ENCODE measurements at places on chromosomes 5 and 9.

DNA sequence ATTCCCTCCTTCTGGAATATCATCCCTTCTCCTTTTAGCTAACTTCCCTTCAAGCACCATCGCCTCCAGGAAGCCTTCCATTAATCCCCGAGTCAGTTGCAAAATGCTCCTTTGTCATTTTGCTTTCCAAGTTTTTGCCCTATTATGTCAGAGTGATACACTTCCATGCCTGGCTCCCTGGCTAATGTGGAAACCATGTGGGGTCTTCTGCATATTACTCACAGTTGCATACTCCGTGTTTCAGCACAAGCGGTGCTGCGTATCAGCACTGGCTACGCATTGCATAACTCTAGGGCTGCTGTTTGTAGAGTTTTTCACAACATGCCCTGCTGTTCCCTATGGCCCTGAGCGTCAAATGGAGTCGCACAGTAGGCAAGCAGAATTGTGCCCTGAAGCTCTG is 1.9 kb downstream of the TEX53 start:
- no peak for DNase-seq

GRCh38 chr9:105057551-105057950 is 129.6 kb upstream of the ABCA1 start:
- DNase-seq = no peak

DNA sequence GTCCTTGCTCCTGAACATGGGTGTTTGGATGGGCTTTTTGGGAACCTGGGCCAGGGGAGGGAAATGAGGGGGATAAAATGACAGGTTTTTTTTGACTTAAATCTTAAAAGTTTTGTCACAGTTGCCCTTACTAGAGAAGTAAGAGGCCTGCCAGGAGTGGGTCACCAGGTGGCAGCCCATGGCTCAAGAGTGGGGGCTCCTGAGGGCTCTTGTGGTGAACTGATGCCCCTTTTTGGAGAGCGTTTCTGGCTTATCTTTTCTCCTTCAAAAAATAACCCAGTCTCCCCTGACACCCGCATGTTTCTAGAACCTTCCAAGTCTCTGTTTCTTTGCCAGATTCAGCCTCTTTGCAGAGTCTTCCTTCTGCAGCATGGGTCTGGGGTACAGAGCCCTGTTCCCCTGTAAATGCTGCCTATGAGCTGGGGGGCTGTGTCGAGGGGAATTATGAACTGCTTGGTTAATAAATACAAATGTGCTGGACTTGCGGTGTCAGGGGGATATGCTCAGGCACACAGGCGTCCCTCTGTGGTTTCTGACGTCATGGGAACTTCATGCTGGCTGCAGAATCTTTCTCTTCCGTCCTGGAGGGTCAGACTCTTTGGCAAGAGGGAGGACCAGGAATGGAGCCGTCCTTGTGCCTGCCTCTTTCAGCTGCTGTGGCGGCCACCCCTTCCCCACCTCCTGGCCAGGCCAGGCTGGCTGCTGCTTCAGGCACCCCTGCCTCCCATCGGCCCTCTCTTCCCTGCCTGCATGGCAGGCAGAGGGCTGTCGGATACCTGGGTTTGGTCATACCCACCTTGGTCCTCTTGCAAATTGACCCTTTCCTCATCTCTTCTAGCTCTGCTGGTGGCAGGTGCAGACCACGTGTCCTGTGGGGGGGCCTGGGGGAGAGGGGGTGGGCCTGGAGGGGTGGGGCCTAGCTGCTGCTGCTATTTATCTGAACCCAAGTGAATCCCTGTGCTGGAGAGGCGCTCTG is 30.1 kb downstream of the PTPA start:
- no peak for DNase-seq

DNA sequence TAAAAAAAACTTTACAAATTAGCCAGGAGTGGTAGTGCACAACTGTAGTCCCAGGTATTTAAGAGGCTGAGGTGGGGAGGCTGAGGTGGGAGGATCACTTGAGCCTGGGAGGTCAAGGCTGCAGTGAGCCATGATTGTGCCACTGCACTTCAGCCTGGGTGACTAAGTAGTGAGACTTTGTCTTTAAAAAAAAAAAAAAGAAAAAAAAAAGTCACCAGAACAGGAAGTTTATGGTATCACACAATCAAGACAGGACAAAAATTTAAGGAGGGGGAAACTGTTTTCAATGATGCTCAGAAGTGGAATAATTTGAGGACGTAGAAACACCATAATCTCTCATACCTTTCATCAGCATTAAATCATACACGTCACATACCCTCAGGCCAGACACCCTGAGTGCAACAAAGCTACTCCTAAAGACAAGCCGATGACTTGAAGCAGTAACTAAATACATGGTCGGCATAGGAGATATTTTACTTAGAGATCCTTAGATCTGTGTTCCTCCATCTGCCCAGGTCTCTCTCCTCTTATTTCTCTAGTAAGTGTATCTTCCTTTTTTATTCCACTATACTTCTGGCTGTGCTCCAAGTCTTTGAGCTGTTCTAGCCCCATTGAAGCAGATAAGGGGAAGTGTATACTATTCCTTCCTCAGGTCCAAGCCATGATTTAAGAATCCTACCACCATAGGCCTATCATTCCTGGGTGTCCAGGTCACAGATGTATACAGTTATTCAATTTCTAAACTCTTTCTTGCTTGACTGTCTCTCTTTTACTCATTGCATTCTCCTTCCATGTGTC is 91.3 kb upstream of the APC start:
- DNase-seq = no peak

Data from CD8-positive, alpha-beta memory T cell (primary cell).